T-helper 22 cell (primary cell): ENCODE measurements at places on chromosomes 3 and 15.

DNA sequence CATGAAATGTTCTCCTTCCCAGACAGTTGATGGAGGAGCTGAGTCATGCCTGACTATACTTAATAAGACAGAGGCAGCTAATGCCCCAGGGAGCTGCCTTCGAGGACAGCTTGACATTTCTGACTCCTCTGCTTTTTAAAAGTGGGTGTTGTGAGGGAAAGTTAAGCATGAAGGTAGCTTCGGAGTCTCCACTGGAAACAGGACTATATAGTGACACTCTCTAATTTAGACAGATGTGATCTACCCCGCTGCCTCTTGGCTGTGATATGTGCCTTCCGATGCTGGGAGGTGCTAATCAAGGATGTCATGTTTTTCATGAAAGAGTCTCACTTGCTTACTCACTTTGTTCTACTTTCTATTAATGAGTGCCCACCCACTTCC, 72.7 kb downstream of the IL1RAP start:
- no peak for DNase-seq

DNA sequence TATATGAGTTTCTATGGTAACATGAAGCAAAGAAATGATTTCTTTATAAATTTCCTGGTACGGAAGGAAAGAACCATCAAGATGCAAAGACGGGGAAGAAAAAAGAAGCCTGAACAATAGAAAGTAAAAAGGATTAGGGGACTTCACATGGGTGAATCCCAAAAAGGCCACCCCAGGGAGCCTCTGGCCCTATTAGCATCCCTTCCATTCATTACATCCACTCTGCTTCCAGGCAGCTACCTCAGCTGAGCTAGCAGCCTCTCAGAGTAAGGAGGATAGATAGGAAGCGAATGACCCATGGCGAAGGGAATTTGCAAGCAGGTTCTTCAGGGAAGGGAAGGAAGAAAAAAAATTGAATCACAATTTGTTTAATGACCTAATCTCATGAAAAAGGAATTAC, 81.6 kb downstream of the GABRB3 start:
- no peak for DNase-seq

GRCh38 chr15:82044373-82045178, 1.2 kb downstream of the MEX3B start:
- DNase-seq, result peak; percentile 27

GRCh38 chr3:36405190-36405589, 24.9 kb downstream of the STAC start:
- DNase-seq, result no peak

DNA sequence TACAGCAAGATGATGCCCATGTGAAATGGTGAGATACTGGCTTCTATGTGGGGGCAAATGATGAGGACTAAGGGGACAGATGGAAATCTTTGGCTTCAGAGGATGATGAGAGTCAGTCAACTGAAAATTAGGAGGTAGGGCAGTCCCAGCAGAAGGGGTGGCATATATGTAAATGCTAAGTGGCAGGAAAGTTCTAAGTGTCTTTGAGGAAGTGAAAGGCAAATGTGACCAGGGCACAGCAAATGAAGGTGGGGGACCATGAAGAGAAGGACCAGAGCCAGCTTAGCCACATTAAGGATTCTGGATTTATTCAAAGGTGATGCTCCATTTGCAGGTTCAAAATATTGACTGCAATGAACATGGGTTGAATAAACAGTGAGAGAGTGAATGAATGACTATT, 29.2 kb upstream of the LIMD1 start:
- DNase-seq, result no peak

GRCh38 chr3:10260211-10260701, 12.0 kb downstream of the TATDN2 start:
- DNase-seq, result no peak

DNA sequence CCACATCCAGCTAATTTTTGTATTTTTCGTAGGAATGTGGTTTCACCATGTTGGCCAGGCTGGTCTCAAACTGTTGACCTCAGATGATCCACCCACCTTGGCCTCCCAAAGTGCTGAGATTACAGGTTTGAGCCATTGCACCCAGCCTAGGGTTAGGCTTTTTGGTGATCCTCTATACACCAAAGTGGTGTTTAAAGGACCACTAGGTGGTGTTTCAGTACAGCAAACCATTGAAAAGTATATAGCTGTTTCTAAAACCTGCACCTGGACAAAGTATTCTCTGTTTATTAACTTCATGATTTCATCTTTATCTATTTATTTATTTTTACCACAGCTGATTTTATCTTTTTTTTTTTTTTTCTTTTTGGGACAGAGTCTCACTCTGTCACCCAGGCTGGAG, 68.4 kb downstream of the MINDY2 start:
- DNase-seq, result no peak

- no peak for DNase-seq
These were observed 825.7 kb downstream of the SQOR start for GRCh38 chr15:46460431-46461094.
